ENCODE measurements at places on chromosomes 6 and 20. TPM values are rescaled to one million over a fixed set of nuclear protein-coding genes. Genes with fewer than 3 reads are reported as not detected.

DNA sequence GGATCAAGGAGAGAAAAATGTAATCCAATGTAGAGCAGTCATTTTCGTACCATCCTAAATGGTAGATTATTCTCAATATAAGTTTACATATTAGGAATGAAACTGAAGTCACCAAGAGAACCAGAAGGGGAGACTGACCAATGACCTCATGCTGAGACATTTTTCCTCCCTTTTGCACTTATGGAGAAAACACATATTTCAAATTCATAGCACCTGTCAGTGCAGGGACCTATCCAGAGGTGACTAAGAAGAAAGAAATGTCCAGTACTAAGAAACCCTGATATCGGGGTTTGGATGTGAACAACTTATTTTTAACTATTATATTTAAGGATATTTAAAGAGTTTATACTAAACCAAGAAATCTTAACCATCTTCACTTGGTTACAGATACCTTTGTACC, 16.6 kb upstream of the LYRM2 start:
- no peak for DNase-seq

DNA sequence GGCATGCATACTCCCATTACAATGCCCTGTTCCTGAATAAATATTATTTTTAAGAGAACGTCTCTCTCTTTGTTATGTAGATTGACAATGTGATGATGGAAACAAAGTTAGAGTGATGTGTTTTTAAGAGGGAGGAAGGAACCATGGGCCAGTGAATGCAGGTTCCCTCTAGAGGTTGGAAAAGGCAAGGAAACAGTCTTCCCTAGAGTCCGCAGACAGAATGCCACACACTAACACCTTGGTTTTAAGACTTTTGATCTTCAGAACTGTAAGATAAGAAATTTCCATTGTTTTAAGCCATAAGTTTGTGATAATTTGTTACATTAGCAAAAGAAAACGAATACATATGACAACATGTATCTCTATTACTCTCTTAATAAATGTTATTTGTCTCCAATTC, 4.7 kb upstream of the CENPW start:
- DNase-seq: no peak

- DNase-seq: no peak
Observed at GRCh38 chr20:1820138-1821079, 74.8 kb upstream of the SIRPA start.

DNA sequence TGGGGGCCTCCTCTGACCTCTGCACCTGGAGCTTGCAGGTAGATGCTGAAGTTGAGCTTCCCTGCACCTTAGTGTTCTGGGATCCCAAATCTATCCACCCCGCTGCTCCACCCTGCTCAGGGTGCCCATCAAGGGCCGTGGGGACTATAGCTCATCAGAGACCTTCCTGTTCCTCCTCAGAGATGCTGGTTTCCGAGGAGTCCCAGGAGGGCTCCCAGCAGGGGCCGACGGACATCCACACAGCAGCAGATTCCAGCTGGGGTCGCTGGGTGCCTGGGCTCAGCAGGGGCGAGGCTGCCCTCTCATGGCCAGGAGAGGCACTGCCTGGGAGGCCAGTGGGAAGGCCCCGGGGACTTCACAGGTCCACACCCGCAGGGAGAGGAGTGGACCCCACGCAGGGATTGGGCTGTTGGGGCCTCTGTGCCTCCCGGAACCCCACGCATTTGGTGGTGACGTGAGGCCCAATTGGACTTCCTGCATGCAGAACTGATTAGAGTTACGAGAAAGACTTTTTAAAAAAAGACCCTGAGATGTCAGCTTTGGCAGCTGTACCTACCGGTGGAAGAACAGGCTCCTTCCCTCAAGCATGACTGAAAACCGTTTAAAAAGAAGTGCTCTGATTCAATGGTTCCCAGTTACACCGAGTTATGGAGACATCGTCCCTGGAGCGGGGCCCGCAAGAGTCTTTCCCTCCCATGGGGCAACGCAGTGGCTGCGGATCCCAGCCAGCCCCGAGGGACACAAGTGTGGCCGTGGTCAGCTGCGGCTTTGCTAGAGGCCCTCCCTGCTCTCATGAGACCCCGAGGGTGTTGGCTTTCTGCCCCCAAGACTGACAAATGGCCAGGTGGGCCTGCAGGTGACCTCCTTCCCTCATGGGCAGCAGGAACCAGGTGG, 25.3 kb upstream of the SLCO4A1 start:
- DNase-seq: peak; percentile 84

DNA sequence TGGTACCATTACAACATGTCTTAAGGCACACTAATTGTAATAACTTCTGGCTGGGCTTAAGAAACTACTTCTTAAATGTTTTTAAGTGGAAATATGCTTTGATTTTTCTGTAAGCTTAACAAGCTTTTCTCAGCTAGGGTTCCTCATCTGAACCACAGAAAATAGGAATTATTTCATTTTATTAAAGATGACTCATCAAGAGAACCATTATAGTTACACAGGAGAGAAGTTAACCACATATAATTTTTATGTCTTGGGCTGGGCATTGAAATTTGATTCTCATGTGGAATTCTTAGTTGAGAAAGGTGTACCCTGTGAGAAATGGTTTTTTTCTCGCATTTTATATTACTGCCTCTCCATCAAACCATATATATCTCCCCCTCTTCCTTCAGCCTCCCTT, 75.1 kb downstream of the QKI start:
- no peak for DNase-seq

DNA sequence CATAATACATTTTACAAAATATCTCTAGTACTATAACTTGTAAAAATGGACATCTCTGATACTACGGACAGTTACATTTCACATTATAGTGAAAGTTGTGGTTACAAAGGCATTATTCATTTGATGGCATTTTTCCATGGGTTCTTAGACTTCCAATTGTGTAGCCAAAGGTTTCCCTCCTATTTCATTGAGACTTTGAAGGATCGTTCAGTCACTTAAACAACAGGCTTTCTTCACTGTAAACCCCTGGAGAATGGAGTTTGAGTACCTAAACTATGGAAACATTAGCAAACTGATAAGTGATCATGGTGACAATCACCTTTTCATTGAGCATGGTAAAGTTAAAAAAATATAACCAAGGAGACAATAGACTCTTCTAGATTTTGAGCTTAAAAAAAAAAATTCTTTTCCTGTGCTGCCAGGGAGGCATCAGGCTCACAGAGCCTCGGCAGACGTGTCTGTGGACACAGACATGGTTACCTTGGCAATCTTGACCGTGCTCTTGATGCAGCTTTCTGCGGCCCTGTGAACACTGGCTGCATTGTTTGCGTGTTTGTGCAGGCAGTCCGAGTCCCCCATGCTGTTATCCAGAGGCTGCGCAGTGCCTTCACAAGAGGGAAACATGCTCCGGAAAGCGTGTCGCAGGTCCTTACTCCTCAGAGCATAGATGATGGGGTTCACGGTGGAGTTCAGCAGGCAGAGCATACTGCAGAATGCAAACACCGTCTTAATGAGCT, 22.6 kb downstream of the CNR1 start:
- DNase-seq: no peak

GRCh38 chr6:108655806-108656651, 95.3 kb downstream of the FOXO3 start:
- DNase-seq: peak; percentile 61

DNA sequence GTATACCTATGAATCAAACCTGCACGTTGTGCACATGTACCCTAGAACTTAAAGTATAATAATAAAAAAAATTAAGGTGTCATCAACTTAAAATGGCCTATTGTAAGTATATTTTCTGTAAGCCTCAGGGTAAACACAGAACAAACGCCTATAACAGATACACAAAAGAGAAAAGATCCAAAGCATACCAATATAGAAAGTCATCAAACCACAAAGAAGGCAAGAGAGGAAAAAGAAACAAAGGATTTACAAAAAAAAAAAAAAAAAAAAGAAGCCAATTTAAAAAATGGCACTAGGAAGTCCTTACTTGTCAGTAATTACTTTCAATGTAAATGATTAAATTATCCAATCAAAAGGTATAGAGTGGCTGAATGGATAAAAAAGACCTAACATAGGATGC, 24.6 kb upstream of the ASF1A start:
- no peak for DNase-seq

- DNase-seq: peak; percentile 82
Observed at GRCh38 chr6:55014321-55015088, 159.8 kb upstream of the HCRTR2 start.

DNA sequence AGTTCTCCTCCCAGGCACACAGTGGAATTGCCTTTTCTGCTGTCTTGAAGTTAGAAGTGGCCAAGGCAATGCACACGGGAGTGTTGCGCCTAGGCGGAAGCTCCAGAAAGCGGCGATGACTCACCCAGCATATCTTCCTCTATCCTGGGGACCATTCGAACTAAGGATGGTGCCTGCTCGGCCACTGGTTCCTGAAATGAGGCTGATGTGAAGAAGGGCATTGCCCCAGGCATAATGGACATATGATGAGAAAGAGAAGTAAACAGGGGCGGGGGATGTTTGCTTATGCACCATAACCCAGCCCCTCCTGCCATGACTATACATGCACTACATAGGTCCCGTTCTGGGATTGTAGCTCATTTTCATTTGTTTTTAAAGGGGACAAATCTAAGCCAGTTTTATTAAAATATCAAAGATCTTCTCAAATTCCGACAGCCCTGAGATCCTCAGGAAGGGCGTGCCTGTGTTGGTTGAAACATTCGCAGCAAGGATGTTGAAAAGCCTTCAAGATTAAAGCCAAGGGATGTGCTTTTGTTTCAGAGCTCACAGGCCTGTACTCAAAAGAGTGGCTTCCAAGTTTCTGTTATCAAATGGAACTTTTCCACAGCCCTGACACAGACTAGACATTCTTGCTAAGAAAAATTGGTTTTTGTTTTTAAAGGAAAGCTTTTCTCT, 218.5 kb downstream of the LY86 start:
- DNase-seq: no peak

DNA sequence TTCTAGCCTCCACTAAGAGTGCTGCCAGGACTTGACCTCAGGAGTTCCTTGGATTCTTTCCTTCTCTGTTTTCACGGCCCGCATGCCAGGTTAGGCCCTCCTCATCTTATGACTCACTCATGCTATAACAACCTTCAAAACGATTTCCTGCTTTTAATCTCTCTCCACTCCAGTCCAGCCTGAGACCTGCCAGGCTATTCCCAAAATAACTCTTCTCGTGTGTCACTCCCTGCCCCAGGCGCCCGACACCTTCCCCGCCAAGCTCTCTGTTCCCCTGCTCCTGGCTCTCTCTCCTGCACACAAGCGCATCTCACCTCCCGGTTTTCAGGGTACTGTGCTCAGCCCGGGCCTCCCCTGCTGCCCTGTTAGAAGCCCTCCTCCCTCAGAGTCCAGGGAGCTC, 64.1 kb upstream of the RPS6KA2 start:
- no peak for DNase-seq

DNA sequence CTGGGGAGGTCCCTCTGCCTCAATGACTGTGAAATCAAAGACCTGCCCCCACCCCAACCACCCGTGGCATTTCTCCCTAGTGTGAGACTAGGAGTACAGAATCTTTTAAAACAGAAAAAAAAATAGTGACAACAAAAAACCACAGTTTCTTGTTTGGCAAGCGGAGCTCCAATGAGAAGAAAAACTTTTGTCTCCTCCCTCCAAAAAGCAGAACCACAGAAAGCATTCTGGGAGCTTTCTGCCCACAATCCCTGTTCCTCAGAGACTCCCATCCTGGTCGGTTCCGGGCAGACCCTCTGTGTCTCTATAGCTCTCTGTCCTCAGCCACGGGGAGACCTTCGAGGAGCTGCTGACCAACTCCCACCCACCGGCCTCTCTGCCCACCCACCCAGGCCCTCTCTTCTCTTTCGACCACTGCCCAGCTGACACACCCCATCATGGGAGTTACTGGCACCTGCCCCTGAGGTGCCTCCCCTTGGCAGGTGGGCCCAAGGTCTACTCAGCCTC, 4.9 kb downstream of the PREX1 start:
- no peak for DNase-seq

- DNase-seq: no peak
Observed at GRCh38 chr6:47343600-47343999, 33.9 kb upstream of the TNFRSF21 start.

The NKAPL gene
- total RNA-seq: 0.85 TPM

GRCh38 chr6:137024237-137024990, 20.4 kb downstream of the IL20RA start:
- DNase-seq: no peak

- no peak for DNase-seq
Observed at GRCh38 chr6:108446629-108447150, 114.0 kb upstream of the FOXO3 start.

- no peak for DNase-seq
Observed at GRCh38 chr6:149627672-149628071, 20.8 kb downstream of the KATNA1 start.

DNA sequence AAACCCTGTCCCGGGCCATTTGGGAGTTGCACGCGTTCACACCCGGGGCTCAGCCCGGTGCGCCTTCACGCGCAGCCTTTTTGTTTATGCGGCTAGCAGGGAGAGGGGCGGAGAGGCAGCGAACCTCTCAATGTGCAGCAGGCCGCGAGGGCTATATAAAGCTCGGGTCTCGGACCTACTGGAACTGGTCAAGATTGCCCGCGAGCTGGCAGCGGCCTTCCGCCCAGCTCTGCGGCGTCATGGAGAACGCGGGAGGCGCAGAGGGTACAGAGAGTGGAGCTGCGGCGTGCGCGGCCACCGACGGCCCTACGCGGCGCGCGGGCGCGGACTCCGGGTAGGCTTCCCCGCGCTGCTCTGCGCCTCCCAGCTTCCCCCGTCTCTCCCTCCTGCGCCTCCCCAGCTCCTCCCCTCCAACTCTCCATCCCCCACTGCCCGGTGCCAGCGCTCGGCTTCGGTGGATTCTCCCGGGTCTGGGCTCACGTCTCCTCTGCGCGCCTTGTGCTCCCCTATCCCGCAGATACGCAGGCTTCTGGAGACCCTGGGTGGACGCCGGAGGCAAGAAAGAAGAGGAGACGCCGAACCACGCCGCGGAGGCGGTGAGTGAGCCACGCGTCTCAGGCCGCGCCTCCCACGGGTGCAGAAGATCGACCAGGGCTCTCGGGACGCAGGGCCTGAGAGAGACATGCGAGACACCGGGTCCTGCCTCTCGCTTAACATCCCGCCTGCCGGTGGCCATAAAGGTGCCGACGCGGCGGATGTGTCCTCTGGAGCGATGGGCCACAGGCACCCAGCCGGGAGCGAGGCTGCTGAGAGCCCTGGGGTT, at the start of gene RIPPLY2:
TSS of gene RIPPLY2 (plus strand) at position 183 of the 823 bp plus-strand sequence. CDS start at position 240, 57 bp downstream.
- peak; percentile 22 for DNase-seq

- DNase-seq: peak; percentile 37
Observed at GRCh38 chr6:20400456-20401204, 1.0 kb upstream of the E2F3 start.

The MRAP2 gene
- total RNA-seq: 4.2 TPM

- DNase-seq: no peak
Observed at GRCh38 chr6:116221911-116222310, 32.0 kb downstream of the TSPYL4 start.

- DNase-seq: peak; percentile 54
Observed at GRCh38 chr6:53598265-53598907, 53.5 kb upstream of the GCLC start.

DNA sequence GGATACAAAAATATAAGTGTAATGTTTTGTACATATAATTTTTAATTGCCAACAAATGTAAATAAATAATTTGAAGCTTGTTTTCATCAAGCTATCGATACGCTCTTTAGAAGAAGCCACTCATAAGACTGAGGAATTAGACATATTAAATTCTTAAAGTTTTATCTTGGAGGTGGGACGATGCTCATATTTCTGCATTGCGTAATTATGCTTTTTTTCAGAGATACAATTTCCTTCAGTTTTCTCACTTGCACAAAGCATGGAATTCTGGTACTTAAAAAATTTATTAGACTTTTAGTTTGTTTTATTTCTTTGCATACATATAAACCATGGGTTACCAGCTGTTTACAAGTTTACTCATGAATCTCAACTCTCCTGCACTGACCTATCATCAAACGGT, 980.0 kb downstream of the EYS start:
- no peak for DNase-seq
